ENCODE measurements at places on chromosomes 12 and 14.

DNA sequence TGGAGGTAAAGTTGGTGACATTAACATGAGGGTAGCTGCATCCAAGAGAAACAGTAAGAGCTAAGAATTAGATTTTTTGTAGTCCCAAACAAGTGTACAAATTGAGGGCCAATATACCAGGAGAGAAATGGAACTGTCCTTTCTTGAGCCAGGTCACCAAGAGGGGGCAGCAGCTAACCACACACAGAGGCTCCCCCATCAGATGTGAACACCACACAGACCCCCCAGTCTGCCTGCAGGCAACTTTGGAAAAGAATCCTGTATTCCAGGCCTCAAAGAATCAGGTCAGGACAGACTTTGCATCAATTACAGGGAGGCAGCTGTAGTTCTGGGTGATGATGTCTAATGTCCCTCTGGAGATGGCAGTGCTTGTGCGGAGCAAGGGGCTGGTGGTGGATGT lies 77.9 kb downstream of the SPTB start:
- DNase-seq = no peak

DNA sequence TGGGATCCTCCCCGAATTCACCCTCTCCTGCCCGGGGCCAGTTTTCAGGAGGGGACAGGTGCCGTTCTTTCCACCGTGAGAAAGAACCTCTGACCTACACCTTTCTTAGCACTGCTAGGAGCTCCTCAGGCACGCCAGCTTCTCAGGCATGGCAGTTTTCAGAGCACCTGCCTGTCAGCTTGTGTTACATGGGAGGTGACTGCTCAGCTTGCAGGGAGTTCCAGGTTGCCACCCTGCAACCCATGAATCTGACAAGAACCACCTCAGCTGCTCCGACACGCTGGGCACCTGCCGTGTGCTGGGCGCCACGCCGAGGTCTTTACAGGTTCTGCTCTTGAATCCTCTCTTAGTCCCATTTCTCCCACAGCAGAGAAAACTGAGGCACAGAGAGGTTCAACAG lies 12.9 kb downstream of the BRI3BP start:
- DNase-seq = no peak

DNA sequence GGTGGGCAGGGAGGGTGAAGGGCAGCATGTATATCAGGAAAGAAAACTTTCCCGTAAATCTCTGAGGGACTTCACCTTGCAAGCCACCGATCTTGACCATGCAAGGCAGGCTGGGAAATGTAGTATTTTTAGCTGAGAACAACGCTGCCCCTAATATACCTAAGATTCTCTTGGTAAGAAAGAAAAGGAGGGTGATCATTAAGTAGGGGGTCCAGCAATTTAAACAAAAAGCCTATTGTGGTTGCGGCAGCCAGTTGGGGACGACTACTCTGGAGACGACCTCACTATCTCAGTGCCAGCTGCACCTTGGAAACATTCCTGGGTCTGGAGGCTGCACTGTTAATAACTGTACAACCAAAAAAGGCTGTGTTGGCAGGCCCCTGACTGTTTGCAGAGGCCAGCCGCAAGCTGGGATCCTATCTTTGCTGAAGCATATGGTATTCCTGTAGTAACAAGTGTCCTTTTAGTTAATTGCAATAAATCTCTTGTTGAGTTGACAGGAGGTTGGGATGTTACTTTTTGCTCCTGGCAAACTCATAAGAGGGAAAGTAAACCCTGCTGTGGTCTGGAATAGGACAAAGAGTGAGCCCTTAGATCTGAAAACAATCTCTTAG lies 6.4 kb downstream of the APOLD1 start:
- no peak for DNase-seq

DNA sequence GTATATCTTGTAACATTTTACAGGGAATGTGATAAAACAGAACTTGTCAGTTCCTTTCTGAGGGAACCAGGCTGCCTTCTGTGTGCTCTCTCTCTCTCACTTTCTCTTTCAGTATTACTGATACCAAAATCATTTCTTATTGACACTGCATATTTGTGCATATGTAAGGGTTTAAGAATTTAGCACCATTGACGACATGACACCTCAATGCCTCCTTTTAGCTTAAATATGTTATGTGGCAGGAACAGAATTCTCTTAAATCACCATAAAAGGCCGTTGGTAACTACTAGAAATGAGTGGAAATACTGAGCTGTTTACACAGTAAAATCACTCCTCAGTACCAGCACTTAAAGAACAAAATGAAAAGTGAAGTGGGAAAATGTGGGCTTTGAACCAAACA lies 457.7 kb upstream of the SYT1 start:
- DNase-seq = no peak

DNA sequence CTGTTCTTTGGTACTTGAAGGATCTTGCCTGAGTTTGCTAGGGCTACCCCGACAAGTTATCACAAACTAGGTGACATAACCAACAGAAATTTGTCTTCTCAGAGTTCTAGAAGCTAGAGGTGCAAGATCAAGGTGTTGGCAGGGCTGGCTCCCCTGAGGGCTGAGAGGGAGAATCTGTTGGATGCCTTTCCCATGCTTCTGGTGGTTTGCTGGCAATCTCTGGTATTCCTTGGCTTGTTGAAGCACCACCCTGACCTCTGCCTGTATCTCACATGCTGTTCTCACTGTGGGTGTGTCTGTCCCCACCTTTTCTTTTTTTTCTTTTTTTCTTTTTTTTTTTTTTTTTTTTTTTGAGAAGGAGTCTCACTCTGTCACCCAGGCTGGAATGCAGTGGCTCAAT lies 81.2 kb downstream of the VCPKMT start:
- DNase-seq = no peak

DNA sequence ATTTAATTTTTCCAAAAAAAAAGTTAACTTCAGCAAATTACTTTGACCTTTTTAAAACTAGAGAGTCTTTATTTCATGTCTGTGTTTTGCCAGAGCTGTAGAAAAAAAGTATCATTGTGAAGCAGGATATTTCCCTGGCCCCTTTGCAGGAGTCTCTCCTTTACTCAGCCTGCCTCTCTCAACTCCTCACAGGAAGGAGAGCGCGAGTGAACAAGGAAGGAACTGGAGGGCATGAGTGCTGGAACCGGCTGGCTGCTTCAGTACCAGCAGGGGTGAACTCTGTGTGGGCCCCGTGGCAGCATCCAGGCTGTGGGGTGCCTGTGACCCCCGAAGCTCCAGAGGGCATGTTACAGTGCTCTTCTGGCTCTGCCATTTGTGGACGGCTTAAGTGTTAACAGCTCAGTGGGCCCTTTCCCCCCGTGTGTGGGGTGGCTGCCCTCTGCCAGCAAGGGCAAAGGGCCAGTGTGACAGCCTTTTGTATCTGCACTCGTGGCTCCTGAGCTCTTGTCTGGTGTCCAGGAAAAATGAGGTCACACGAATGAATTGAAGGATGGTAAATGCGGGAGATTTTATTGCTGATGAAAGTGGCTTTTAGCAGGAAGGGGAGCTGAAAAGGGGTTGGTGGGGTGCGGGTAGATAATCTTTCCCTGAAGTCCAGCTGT lies 76.6 kb upstream of the KCNH3 start:
- no peak for DNase-seq

DNA sequence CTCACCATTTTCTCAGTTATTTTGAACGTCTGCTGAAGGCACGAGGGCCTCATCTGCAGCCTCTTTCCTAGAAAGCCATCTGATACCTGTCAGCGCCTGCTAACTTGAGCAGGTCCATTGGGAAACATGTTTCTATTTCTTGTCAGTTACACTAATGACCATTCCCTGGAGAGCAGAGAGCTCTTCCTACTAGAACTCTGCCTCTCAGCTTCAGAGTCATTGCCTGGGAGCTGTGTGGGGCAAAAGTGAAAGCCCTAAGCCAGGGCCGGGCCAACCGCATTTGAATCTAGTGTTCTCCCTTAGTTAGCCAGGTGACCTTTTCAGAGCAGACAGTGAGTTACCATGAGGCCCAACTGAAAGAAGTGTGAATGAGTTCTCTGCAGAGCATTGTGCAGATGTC lies 135.8 kb downstream of the EML1 start:
- no peak for DNase-seq

DNA sequence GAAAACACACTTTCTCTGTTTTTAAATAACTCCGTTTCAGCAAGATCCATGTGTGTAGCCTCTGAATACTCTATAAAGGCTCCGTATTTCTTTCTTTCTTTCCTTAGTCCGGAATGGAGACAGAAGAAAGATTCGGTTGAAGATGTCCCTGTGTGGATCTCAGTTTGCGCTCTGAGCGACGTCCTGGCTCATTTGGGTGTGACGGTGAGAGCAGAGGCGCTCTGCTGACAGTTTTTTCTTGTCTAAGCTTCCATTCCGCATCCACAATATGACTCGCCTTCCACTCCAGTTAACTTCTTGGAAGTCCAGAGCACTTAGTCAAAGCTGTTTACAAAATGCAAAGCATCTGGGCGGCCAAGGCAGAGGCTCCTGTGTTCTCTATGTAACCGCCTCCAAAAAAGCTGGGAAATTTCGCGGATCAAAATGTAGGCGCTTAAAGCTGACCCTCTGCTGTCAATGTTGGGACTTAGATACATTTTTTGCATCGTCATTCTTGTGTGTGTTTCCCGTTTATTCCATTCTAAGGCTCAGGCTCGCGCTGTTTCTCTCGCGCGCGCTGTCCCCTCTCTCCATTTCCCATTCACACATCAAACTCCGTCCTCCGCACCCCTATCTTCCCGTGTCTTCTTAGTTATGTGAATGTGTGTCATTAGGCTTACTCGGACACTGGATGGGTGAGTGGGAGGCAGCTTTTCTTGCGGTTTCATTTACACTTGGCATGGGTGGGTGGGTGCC lies 880 bp upstream of the FLRT2 start:
- no peak for DNase-seq

GRCh38 chr12:130194154-130194553 lies 31.9 kb downstream of the FZD10 start:
- DNase-seq = no peak

DNA sequence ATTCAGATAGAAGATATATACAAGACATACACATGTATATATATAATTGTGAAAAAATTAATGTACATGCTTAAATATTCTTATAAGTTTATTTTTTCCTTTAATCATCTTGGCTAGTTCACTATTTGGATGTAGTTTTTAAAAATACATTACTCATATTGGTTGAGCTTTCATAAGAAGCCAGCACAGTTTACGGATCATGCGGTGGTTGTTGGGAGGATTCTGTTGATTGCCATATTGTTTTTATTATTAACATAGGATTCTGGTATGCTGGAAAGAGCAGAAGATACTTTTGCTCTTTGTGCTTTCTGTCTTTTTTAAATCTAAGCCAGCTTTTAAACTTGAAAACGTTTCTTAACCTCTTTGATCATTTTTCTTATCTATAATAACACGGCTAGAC lies 163.4 kb downstream of the OTOGL start:
- no peak for DNase-seq

- peak; percentile 82 for DNase-seq
Observed at GRCh38 chr14:104393898-104394381, 185.6 kb upstream of the C14orf180 start.

DNA sequence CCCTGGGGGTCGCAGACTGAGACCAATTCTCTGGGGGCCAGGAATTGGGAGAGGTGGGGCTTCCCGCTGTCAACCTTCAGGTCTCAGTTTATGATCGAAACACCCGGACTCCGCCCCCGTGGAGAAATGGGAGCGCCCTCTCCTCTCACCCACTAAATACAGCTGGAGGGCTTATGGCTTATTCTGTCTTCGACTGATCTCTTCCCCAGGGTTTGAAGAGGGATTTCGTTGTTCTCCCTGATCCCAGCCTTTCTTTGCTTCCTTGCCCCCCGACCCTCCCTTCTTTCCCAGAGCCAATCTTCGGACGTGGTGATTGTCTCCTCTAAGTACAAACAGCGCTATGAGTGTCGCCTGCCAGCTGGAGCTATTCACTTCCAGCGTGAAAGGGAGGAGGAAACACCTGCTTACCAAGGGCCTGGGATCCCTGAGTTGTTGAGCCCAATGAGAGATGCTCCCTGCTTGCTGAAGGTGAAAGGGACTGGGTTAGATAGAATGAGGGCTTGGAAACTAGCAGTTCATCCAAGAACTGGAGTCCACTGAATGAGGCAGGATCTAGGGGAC lies 607 bp downstream of the OS9 start:
- DNase-seq = no peak

Measured in activated CD8-positive, alpha-beta memory T cell treated with anti-CD3 and anti-CD28 coated beads, Interleukin-2, amount 10 ng/mL, durations not matched to agents 7 days and 5 days (primary cell).